ENCODE measurements at places on chromosomes 5 and 9. TPM values are rescaled to one million over a fixed set of nuclear protein-coding genes. Genes with fewer than 3 reads are reported as not detected.
A peak's percentile ranks its signal among the peaks of the same experiment; 100 is the strongest.

DNA sequence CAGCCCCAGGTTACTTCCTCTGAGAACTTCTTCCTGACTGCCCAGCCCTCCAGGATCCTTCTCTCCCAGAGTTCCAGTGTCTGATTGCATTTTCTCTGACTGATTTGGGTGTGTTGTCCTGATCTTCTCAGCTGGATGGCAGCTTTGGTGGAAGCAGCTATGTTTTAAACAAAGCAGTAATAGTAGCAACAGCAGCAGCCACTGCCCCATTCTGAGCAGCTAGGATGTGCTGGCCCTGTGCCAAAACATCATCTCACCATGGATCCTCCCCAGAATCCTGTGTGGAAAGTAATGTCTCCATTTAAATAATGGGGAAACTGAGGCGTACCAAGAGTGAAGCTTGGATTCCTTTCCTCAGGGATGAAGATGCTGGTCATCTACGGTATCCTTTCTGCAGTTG, 46.4 kb upstream of the PSD2 start:
- no peak for DNase-seq

DNA sequence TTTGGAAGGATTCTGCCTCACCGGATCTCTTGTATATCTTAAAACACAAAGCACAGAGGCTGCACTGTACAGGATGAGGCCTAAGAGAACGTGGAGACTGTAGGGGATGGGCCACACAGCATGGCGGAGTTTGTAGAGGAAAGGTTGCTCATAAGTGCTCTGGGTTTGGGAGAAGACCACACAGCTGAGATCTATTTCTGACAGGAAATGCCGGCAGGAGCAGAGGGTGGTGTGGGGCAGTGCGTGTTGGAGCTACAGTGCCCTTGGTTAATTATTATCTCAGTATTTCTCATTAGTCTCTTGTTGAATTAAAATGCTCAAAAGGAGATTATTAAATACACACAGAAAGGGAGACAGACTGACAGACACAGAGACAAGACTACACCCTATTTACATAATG, 9.6 kb downstream of the PALM2AKAP2 start:
- DNase-seq: no peak

PLK2 gene
- 12.3 TPM for total RNA-seq

DNA sequence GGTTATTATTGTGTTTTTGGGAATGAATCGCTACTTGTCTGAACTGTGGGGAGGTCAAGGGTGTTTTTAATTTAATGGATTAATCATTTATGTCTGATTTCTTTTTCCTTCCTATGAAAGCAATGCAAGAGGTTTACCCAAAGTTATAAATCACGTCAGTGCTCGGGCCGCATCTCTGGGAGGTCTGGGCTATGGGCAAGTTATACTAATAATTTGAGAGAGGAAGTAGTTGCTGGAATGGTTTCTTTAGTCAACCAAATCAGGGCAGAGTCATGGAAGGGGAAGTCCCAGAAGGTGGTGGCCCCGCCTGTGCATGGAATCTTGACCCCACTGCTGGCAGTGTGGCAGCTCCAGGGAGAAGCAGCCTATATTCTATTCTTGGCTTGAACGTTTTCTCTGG, 180.2 kb downstream of the HSPA4 start:
- DNase-seq: peak; percentile 66

- no peak for DNase-seq
These were observed 140.5 kb downstream of the NPR3 start for GRCh38 chr5:32851559-32852173.

DOCK2 gene
- 4.1 TPM for total RNA-seq

DNA sequence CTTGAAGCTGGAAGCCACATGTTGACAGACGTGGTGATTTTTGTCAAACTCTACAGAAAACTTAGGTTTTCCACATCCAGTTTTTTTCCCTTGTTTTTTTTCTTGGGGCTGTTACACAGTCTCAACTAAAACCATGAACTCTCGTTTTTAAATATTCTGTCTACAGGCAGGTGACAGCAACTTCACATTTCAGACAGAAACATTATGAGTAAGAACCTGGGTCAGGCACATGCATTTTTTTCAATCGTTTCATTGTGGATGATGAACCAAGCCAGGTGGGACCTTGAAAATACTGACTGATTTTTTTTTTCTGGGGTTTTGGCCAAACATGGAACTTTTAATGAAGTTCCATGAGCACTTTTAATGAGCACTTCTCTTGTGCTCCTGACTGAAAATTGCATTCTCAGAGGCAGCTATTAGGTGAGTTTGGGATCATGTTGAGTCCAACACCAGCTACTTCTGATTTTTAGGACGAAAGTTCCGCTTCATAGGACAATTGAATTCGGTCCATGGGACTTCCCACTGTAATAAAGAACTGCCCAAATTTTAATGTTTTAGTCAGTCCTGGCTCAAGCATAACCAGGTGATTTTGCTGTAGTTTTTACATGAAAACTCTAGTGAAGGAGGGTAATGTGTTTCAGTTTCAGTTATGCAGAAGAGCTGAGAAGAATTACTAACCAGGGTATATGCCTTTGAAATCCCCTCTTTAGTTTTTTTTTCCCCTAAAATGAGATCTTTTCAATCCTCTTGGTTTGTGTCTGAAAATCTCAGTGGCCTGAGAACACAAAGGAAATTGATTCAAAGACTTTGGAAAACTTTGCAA, 93.2 kb upstream of the ADAMTS16 start:
- DNase-seq: no peak

- DNase-seq: no peak
These were observed 3.4 kb downstream of the RORB start for GRCh38 chr9:74500584-74500924.

GRM6 gene
- not detected for total RNA-seq

ELOVL7 gene
- 0.60 TPM for total RNA-seq

BICD2 gene
- total RNA-seq: 8.0 TPM

DNA sequence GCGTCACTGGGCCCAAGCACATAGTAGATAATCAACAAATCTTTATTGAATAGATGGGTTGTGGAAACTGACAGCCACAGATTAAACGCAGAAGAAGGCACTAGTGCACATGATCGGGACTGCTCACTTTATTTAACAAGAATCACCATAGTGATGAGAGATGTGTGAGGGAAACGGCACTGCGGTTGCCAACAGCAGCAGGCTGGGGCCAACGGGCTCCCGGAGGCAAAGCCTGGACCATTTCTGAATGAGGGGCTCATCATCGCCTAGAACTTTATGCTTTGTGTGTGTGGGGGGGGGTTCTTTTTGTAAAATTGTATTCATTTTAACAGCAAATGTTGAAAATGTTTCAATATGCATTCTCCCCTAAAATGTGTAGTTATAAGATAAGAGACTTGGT, 61.9 kb upstream of the RUFY1 start:
- DNase-seq: no peak

GRCh38 chr9:80013891-80014290, 442.1 kb downstream of the TLE4 start:
- no peak for DNase-seq

DNA sequence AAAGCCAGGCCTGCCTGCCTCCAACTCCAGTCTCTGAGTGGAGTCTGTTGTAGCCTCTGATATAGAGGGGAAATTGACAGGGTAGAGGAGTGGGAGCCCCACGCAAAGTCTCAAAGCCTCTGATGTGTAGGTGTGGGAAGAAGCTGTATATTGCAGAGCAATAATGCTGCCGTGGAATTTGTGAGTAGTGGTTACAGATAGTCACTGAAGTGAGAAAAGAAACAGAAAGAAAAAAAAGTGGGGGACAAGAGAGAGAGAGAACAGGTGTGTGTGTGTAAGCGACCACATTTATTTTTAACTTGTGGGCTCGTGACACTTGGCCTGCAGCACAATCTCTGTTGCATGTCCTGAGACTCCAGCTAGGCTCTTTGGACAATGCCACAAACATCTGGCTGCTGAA, 227.8 kb downstream of the NSG2 start:
- no peak for DNase-seq

SPATA31A3 gene
- not detected for total RNA-seq

- DNase-seq: no peak
These were observed 46.4 kb downstream of the ERP44 start for GRCh38 chr9:100052375-100052774.

ARHGEF39 gene
- total RNA-seq: 0.40 TPM

F2RL2 gene
- total RNA-seq: 0.28 TPM

DNA sequence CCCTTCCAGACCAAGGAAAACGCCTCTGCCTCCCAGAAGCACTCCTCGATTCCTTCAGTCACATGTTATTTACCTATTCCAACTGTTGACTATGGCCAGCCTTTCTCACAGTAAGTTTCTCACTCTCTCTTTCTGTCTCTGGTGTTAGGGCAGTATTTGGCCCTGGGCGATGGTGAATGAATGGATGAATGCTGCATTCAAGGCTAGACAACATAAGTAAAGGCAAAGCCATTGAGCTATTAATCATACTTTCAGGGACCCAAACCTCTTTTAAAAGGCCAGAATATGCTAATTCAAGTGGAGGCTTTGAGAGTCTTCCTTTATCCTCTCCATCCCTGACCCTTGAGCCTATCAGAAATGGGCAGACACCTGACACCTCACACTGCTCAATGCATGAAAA, 78.5 kb downstream of the SEC61B start:
- no peak for DNase-seq

DNA sequence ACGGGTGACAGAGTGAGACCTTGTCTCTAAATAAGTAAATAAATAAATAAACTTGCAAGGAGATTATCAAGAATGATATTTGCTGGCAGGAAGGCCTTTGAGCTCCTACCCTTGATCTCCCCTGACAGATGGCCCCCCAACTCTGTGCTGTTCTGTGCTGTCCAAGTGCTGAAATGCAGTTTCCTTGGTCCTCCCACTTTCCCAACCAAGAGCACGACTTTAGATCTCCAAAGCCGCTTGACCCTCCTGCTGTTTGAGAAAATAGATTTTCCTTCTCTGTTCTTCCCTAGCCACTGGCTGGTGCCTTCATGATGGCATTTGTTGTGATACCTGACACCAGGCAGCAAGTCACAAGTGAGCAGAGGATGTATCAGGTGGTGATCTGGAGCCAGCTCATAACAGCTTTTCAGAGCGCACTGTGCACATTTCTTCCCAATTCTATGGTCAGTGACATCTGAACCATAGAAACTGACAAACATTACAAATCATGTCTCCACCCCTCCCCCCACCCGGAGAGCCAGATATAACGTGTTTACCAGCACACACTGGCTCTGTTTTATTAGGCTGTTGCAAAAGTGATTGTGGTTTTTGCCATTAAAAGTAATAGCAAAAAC, 80.0 kb upstream of the PUM3 start:
- DNase-seq: no peak

GRCh38 chr9:68869022-68869421, 144.9 kb downstream of the PRKACG start:
- DNase-seq: no peak

- peak; percentile 64 for DNase-seq
These were observed 57.1 kb downstream of the SLC22A5 start for GRCh38 chr5:132426525-132427138.

- DNase-seq: no peak
These were observed 21.3 kb upstream of the GBGT1 start for GRCh38 chr9:133184971-133185370.

- DNase-seq: no peak
These were observed 13.9 kb upstream of the RARS1 start for GRCh38 chr5:168472329-168472728.

PAPPA gene
- total RNA-seq: 0.13 TPM

DNA sequence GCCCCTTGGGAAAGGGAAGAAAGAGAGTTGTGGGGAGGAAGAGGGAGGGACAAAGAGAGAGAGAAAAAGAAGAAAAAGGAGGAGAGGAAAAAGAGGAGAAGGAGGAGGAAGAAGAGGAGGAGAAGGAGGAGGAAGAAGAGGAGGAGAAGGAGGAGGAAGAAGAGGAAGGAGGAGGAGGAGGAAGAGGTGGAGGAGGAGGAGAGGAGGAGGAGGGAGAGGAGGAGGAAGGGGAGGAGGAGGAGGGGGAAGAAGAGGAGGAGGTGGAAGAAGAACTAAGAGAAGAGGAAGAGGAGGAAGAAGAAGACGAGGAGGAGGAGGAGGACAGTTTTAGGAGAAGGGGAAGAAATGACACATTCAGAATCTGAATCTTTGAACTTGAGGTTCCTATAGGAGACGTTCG, 7.4 kb downstream of the SLC36A2 start:
- DNase-seq: no peak

PCDHGA10 gene
- total RNA-seq: 2.2 TPM

DNAH5 gene
- 3.2 TPM for total RNA-seq

DNA sequence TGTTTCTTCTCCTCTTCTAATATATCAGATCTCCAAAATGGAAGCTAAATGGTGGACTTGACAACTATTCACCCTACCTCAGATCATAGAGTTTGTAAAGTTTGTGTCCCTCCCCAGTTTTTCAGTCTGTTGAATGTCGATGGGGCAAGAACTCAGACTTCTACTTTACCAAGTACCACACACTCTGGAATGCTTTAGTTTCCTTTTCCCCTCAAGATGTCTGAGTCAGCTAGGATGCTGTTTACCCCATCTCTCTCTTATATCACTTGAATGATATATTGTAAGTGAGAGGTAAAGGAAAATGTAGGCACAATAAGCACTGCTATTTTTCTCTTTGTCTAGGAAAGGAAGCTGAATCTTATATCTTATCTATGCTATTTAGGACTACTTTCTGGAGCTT, 25.9 kb upstream of the TAL2 start:
- no peak for DNase-seq

DNA sequence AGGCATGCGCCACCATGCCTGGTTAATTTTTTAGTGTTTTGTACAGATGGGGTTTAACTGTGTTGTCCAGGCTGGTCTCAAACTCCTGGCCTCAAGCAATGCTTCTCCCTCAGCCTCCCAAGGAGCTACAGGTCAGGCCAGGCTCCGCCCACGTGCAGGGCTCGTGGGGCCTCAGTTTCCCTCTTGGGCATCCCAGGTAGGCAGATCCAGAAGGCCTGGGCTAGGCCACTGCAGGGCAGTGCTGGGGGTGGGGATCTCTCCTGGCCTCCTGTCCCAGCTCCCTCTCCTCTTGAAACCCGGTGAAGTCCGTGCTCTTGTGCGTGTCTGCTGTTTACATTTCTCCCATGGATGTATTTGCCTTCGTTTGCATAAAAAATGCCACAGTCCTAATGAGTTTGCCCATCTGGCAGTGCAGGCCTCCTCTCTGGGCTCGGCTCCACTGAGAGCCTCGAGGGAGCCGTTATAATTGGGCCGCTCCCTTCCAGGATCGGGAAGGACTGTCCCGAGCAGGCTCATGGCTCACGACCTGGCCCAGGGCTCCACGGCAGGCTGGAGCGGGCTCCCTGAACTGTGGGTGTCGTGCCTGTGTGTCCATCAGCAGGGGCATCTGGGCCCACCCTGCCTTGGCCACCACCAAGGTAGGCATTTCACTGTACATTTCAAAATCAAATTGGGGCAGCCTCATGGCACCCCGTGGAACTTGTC, 52.6 kb upstream of the RUFY1 start:
- no peak for DNase-seq

DNA sequence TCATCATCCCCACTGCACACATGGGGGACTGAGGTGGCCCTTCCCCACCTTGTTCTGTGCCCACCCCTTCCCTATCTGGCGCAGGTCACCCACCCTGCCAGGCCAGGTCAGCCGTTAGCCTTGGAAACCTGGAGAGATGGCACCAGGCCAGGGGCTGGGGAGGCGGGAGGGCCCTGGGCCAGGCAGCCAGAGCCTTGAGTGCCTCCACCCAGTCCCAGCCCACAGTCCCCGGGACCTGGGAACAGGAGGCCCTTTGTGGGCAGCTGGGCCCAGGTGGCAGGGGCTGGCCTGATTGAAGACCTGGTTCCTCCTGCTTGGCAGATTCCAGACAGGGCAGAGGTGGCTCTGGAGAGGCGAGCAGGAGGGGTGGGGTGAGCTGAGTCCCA, 70.6 kb downstream of the LRSAM1 start:
- DNase-seq: no peak

- peak; percentile 88 for DNase-seq
These were observed at the start of gene SLC35D2 for GRCh38 chr9:96383165-96383942. Gene SLC35D2, minus strand, starts transcription at chr9:96383711. Its CDS starts 77 bp downstream, at chr9:96383634.

GRCh38 chr9:116218399-116218798, 64.8 kb downstream of the PAPPA start:
- no peak for DNase-seq

- peak; percentile 53 for DNase-seq
These were observed 65.5 kb upstream of the ABCA1 start for GRCh38 chr9:104993291-104993963.

Data from left lobe of liver (tissue), 2 donors.